ENCODE measurements at places on chromosomes 3 and 15.
A peak's percentile ranks its signal among the peaks of the same experiment; 100 is the strongest.

- DNase-seq: no peak
Observed at GRCh38 chr3:114308377-114308776, 14.5 kb downstream of the TIGIT start.

- peak; percentile 80 for DNase-seq
Observed at GRCh38 chr3:124351430-124352148, 359.7 kb upstream of the ROPN1 start.

DNA sequence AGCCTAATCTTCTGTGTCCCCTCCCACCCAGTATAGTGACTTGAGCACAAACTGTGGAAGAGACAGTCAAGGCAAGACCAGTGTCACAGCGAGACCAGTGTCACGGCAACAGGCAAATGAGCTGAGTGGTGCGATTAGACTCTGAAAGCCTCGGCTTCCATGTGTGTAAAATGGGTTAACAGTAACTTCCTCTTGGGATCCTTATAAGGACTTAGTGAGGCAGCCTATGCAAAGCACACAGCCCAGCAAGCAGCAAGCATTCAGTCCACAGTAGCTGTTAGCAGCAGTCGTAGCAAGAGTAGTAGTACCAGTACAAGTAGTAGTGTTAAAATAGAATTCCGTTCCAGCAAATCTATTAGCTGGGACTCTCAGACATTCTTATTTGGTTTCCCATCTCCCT lies 334.1 kb downstream of the GABRB3 start:
- no peak for DNase-seq

DNA sequence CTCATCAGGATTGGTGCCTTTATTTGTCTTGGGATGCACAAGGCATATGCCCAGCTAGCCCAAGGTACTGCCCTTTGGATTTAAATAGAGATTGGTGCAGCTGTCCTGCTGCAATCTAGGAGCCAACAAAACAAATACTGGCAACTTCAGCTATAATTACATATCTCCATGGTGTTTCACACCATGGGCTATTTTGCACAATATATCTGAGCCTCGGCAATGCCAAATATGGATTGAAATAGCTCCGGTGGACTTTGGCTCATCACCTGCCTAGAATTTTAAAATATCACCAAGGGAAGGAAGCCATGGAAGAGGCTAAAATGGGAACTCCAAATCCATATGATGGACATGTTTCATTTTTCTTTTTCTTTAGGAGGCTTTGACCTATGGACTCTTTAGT lies 367.8 kb upstream of the UMPS start:
- no peak for DNase-seq

DNA sequence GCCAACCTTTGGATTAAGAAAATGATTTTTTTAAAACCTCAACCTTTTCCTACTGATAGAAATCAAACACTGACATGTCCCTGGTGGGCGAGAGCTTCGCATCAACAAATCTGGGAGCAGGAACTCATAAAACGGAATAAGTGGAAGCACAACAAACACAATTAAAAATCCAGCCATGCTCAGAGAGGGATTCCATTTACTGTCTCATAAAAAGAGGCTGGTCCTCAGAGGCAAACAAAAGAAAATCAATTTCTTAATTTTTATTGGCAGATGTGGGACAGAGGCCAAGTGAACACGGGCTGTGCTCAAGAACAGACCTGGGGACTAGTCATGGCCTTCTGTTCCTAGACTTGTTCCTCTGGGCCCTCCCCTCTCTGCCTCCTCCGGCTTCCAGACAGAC lies 214.5 kb downstream of the NTRK3 start:
- no peak for DNase-seq

DNA sequence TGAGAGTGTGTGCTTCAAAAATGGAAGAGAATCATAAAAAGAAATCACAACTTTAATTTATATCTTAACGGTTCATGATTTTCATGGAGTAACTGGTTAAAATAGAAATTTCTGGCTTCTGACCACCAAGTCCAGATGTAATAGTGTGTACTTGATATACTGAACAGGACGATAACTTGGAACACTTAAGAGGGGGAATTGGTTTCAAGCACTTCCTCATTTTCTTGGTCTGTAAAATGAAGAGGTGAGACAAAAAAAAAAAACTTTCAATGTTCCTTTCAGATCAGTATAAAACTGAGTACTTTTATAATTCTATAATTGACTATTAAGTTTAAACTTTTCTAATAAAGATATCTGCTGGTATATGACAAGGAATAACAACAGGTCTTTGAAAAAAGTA lies 64.0 kb upstream of the TRA2B start:
- no peak for DNase-seq

DNA sequence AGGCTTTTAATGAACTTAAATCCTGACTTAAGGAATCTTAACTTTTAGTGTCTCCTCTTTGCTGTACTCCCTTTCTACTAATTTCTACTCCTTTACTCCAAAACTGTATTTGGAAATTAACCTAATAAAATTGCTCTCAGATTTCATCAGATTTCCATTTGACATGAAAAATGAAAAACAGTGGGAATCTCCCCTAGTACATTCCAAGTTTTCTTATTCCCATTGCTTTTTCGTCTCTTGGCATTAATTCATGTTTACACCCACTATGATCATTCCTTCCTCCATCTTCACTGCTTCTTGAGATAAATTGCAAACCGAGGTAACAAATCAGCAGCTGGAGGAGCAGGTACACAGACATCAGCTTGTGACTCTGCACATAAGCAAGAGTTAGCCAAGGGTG lies 208.7 kb downstream of the VGLL3 start:
- DNase-seq: no peak

GRCh38 chr3:31724651-31725050 lies 191.9 kb downstream of the STT3B start:
- DNase-seq: peak; percentile 29

GRCh38 chr3:53820756-53821580 lies 25.3 kb downstream of the CHDH start:
- DNase-seq: no peak

All from iPS-NIHi11 (cell line).